ENCODE measurements at places on chromosomes 7 and 10.
A peak's percentile ranks its signal among the peaks of the same experiment; 100 is the strongest.

GRCh38 chr10:34334908-34335307 is 480.2 kb downstream of the PARD3 start:
- DNase-seq = no peak

DNA sequence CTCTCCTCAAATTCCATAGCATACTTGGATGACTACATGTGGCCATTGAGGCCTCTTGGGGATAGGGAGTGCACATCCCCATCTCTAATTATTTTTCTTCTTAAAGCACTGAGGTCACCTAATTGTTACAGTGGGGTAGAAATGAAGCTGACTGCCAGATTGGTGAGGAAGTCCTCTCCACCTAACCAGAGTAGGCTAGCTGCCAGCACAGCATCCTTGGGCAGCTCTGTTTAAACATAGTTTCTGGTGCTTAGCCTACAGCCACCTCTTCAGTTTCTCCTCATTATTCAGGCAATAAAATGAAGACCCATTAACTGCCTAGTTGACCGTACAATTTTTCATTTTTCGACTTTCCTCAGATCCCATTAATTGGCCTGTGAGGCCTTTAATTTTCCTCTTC is 104.6 kb downstream of the MLLT10 start:
- DNase-seq = no peak

- DNase-seq = no peak
Measured at GRCh38 chr7:100942045-100942774, 7.1 kb upstream of the MUC3A start.

DNA sequence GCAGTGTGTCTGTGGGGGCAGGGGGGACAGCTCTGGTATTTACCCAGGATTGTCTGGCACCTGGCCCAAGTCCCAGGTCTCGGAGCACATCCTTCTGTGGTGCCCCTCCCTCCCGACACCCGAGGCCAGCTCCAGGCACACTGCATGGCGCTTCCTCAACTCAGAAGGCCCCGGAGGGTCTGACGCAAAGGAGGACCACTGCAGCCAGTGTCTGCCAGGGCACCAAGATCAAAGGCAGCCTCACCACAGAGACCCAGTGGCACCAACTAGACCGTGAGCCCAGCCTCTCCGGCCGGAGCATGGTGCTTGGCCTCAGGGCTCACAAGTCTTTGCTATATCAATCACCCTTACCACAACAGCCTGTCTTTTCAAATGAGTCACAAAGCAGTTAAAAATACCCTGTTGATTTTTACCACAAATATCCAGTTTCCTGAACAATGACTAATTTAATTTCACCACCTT is 99.3 kb upstream of the DDC start:
- no peak for DNase-seq

- no peak for DNase-seq
Measured at GRCh38 chr7:76423666-76424412, 911 bp upstream of the ZP3 start.

DNA sequence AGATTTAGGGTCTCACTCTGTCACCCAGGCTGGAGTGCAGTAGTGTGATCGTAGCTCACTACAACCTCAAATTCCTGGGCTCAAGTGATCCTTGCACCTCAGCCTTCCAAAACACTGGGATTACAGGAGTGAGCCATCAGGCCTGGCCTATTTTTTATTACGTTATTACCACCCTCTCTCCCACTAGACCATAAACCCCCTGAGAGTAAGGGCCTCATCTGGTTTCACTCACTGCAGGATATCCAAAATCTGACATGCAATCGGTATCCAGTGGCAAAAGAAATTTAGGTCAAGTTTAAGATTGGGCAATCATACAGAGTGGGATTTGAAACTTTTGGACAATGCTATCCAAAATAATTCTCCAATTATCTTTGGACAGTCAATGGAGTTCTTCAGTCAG is 117.0 kb upstream of the NEBL start:
- no peak for DNase-seq

DNA sequence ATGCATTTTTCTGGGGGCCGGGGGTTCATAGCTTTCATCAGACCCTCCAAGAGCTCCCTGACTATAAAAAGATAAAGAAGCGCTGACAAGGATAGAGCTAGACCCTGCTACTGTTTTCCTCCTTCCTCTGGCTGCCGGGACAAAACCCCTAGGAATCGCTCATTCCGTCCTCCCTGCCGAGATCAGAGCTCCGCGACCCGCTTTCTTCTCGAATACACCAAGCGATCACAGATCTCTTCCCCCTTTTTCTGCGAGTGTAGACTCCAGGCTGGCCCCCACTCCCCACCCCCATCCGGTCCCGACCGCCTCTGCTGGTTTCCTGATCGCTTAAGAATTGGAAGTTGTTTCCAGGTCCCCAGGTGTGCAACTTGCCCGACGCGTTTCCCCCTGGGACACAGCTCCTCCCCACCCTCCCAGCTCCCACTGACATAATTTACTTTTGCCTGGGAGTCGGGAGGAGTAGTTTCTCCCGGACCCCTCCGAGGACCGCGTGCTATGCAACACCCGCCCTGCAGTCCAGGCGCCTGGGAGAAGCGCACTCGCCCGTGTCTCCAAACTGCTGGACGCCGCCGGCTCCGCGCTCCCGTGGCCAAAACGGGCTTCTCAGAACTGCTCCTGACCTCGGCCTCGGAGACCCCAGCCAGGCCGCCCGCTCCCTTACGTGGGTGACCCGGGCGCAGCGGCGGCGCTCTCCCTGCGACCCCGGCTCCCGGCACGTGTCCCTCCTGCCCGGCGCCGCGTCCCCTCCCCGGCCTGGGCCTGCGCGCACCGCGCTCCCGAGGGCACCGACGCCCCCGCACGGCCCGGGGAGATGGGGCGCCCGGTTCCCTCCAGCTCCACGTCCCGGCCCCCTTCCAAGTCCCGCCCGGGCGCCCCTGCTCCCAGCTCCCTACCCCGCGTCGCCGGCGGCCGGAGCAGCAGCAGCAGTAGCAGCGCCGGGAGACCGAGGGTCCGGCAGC is 552 bp downstream of the IL15RA start:
- DNase-seq = peak; percentile 9

GRCh38 chr10:114726820-114727271 is 68.8 kb upstream of the ABLIM1 start:
- DNase-seq = no peak

- DNase-seq = no peak
Measured at GRCh38 chr7:23965296-23965695, 255.3 kb downstream of the STK31 start.

- no peak for DNase-seq
Measured at GRCh38 chr7:155674556-155674955, 30.1 kb downstream of the RBM33 start.

GRCh38 chr7:92698237-92698841 is 108.1 kb upstream of the FAM133B start:
- DNase-seq = no peak

GRCh38 chr10:50614444-50615137 is 9.2 kb downstream of the SGMS1 start:
- DNase-seq = peak; percentile 18

- DNase-seq = no peak
Measured at GRCh38 chr7:71221549-71221948, 89.6 kb downstream of the GALNT17 start.

- no peak for DNase-seq
Measured at GRCh38 chr10:66183028-66183427, 742.8 kb upstream of the LRRTM3 start.

DNA sequence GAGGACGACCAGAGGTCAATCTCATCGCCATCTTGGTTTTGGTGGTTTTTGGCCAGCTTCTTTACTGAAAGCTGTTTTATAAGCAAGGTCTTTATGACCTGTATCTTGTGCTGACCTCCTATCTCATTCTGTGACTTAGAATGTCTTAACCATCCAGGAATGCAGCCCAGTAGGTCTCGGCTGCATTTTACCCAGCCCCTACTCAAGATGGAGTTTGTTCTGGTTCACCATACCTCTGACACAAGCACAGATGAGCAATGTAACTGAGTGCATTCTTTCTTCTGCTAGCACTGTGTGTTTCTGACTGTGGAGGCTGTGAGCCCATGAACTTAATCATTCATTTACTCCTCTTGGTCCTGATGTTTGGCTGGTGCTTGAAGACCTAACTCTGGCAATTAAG is 794.5 kb upstream of the CELF2 start:
- no peak for DNase-seq

- no peak for DNase-seq
Measured at GRCh38 chr10:79417731-79418130, 27.7 kb downstream of the ZCCHC24 start.

- no peak for DNase-seq
Measured at GRCh38 chr7:16357921-16358320, 63.4 kb downstream of the CRPPA start.

DNA sequence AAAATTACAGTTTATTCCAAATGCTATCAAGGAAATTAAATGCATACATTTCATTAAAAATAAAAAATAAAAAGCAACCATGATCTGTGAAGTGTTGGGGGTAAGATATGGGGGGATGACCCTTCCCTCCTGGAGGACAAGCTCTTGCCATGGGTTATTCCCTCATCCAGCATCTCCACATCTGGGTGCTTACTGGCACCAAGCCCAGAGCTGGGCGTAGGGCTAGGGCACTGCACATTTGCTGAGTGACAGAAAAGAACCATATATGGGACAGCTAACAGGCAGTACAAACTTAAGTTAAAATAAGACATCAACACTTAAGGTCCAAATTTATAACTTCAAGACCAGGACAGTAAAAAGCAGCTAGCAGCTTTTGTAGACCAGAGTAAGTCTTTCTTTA is 10.2 kb downstream of the CCDC6 start:
- no peak for DNase-seq

DNA sequence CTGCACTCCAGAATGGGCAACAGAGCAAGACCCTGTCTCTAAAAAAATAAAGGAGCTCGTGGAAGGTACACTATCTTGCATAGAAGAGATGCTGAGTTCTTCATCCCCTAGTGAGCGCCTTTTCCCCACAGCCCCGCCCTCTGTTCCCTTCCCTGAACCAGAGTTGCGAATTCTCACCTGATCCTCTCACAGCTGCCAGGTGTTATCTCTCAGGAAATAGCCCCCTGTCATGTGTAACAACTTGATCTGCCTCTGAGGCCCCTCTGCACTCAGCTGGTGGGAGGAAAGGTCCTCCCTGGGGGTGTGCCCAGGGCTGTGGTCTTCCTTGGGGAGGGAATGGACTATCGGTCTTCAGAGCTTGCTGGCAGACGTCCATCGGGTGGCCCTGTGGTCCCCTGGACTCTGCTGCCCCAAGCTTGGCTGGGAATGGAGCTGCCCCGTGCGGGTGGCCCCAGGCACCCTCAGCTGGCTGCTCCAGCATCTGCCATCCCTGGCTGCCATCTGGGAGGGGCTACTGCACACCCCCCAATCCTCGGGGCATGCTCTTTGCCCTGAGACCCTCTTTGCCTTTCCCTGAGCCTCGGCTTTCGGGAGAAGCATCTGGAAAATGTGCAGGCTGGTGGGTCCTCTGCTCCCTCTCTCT is 21.7 kb upstream of the BNIP3 start:
- no peak for DNase-seq
